Sigmoid colon (tissue), 7 donors: ENCODE measurements at places on chromosomes 1 and 21. TPM values are rescaled to one million over a fixed set of nuclear protein-coding genes. Genes with fewer than 3 reads are reported as not detected.

ELAPOR1 gene
- 20.7 TPM for polyA plus RNA-seq

LAMC2 gene
- 4.8 TPM for polyA plus RNA-seq

AMY1C gene
- polyA plus RNA-seq = not detected

DIRAS3 gene
- polyA plus RNA-seq = 0.46 TPM

S100A14 gene
- 825 TPM for polyA plus RNA-seq

NUF2 gene
- 8.4 TPM for polyA plus RNA-seq
